ENCODE measurements at places on chromosomes 16 and 17.

- no peak for DNase-seq
Observed at GRCh38 chr16:65534121-65534528, 412.3 kb upstream of the CDH11 start.

GRCh38 chr17:65856865-65857264 is 295.4 kb upstream of the AXIN2 start:
- no peak for DNase-seq

DNA sequence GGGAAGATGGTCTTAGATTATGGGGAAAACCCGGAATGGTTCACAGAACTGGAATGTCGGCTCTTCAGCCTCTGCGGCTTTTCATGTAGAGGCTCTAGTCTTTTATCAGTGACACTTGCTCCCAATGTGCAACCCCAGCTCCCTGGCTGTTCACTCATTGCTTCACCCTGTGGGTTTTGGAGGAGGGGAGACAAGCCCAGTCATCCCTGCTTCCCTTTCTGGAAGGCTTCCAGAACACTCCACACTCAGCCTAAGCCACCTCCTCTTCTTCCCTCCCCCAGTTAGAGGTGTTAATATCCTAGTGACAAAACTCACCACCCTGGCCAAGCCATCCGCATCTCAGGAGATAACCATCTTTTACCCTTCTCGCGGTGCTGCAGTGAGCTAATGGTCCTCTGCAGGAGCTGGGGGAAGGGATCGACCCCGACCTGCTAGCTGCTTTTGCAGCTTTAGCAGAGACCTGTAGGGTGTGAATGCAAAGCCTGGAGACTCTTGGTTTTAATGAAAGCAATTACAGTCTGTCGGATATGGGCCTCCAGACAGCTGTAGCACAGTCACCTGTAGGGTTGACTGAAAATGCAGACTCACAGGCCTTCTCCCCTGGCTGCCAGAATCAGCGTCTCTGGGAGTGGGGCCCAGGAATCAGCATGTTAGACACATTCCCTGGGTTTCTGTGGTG is 24.3 kb upstream of the LASP1NB start:
- DNase-seq: no peak

DNA sequence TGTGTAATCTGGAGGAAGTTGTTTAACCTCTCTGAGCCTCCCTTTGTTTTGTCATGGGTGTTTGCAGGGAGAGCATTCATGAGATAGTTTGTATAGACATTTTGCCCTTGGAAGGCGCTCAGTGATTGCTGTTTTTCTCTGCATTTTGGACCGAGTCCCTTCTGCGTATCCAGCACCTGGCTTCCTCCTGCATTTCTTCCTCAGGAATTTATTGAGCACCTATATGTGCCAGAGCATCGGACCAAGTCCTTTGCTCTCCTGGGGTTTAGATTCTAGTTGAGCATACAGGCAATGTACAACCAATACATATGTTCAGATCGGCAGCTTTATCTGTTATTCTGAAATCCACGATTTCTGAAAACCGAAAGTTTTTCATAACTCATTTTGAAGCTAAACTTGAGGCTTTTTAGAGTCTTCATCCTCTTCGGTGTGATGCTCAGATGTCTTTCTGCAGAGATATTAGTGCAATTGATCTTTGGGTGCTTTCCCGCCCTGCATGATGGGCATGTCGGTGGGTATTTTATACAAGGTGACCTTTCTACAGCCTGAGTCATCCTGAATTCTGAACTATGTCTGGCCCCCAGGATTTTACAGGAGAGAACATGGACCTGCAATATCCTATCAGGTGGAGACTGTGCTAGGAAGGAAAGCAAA is 4.1 kb downstream of the IL4R start:
- no peak for DNase-seq

DNA sequence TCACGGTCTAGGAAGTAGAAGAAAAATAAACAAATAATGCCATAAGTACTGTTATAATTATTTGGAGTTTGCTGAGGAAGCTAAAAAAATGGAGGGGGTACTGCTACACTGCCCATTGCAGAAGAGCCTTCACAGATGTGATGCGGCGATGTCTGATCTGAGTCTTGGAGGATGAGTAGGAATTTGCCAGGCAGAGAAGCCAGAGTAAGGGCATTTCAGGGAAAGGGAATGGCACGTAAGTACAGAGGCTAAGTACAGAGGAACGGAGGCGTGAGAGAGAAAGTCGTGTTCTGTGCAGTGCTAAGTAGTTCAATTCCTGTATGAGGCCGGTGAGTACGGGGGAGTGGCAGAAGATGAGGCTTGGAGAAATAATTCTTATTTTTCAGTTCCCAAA is 741 bp upstream of the GRB2 start:
- no peak for DNase-seq

- no peak for DNase-seq
Observed at GRCh38 chr17:4184811-4185210, 41.8 kb downstream of the CYB5D2 start.

DNA sequence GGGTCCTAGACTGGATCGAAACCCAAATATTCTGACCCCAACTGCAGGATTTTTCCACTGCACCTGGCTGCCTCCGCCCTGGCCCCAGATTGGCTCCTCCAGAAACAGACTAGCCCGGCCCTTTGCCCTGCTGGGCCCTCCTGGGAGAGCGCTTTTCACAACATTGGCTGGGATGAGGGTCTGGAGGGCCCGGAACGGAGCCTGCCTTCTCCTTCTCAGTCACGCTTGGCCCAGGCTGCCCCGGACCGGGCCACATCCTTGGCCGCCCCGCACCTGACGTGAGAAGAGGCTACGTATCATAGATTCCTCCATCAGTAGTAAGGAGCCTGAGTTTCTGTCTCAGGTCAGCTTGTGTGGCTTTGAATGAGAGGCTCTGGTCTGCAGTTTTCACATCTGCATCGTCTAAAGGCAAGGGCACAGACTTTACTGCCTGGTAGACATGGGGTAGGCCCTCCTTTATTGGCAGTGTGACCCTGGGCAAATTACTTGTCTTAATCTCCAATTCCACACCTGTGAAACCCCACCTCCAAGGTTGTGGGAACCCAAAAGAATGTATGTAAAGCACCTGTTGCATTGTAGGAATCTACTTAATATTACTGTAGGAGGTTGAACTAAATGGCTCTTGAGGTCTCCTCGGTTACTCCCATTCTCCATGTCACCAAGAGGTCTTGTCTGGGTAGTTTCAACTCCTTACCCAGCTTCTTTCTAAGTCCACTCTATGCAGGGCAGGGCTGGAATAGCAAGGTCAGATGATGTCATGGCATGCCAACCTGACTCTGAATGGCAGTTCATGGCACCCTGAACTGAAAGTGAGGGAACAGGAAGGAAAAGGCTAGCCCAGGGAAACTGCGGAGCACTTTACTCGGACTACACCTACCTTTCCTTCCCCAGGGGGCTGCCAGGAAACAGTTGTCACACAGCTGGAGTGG is 661 bp downstream of the LRRC3C start:
- no peak for DNase-seq

DNA sequence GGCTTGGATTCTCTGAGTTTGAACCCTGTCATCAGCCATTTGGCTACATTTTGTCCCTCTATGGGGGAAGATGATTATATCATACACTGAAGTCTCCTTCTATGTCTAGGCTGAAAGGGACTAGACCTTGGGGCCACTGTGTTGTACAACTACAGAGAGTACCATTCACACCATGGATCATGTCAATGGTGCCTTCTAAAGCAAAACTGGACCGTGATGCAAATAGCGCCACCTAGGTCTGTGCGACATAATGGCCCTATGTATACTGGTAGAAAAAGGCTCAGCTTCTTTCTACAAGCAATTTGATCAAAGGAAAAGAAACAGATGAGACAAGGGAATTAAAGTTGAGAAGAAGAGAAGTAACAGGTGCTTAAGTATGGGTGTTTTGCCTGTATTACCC is 100.7 kb downstream of the LYRM1 start:
- DNase-seq: no peak

GRCh38 chr16:81473558-81473957 is 28.9 kb downstream of the CMIP start:
- DNase-seq: no peak

DNA sequence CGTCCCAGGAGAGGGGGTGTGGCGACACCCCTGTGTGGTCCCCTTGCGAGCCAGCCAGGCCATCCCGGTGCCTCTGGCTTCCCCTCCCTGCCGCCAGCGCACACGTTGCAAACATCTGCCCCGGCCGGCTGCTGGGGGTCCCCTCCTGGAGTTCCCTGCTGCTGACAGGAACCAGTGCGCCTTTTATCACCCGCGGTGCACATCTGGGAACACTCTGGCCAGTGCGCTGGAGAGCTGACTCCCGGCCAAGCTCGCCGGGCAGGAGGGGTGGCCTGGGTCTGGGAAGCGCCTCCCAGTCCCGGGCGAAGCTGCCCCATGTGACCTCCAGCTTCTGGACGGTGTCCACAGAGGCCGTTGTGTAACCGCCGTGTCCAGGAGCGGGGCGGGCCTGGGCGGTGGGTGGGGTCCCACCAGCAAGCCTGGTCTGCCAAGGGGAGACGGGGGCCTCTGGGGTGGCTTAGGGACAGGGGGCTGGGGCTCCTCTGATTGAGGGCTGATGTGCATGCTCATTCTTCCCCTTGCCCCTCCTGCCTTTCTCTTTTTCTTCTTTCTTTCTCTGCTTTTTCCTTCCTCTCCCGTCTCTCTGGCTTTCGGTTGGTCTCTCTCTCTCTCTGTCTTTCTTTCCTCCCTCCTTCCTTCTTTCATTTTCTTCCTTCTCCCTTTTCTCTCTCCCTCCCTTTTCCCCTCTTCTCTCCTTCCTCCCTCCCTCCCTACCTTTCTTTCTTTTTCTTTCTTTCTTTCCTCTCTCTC is 25.2 kb upstream of the CIBAR2 start:
- DNase-seq: no peak

DNA sequence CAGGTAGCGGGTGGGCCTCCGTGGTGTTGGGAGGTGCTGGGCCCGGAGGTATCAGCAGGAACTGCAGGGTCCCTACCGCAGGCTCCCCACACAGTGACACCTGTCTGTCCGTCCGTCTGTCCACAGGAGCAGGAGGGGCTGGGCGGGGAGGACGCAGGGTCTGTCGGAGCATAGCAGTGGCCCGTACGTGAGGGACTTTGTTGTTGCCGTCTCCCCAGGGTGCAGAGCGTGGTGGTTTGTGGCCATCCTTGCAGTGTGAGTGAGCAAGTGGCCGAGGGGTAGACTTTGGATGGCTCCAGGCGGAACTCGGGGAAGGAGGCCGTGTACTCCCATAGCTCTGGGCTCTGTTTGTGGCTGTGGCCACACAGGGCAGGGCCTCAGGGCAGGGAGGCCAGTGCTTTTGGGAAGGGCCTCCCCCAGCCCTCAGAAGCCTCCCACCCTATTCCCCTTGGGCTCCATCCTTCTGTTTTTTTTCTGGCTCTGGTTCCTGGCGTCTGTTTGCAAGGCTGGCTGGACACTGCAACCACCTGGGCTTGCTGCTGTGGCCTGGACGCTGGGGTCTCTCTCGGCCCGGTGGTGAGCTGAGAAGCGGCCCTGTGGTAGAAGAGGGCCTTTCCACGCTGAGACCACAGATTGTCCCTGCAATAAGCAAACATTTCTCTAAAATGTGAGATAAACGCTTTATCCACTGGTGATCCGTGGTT is 41.0 kb upstream of the ZNF750 start:
- DNase-seq: no peak

- DNase-seq: no peak
Observed at GRCh38 chr17:81396278-81396721, 1.0 kb downstream of the BAHCC1 start.

GRCh38 chr16:2478279-2478678 is 3.4 kb downstream of the TBC1D24 start:
- DNase-seq: no peak

GRCh38 chr17:10875430-10875851 is 37.6 kb upstream of the PIRT start:
- DNase-seq: no peak

DNA sequence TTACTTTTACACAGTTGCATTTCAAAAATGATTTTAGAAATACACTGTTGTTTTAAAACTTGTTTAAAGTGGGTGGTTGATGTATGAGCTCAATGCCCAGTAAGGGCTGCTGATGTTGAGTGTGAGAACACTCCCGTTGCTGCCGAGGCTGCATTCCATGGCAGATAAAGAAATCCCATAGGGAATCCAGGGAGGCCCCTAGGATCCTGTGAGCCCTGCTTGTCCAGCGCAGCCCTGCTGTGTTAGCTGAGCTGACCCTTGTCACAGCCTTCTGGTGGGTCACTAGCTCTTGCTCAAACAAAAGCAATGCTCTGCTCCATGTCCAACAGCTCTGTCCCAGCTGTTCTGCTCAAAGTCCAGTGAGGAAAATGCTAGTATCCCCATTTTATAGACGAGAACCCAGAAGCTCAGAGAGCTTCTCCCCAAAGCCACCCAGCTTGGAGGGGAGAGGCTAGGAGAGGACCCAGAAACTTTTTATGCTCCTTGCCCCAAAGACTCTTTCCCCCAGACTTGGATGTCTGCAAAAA is 18.6 kb upstream of the COL1A1 start:
- DNase-seq: no peak

DNA sequence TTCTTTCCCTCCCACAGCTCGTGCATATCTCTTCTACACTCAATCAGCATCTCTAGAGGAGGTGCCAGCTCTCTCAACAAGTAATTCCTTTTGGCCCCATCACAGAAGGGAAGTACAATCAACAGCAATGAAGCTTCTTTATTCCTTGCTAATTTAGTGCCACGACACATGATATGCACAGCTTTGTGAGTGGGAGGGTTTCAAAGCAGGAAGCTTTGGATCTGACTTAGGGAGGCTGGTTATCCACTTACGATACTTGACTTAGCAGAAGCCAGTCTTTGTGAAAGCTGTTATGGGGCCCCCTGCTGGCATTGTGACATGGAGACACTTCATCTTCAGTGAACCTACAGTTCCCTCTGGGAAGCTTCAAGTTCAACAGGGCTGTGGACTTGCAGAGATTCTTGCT is 81.0 kb downstream of the TMEM100 start:
- DNase-seq: no peak

- DNase-seq: no peak
Observed at GRCh38 chr17:42270596-42270995, 5.6 kb downstream of the STAT5B start.

DNA sequence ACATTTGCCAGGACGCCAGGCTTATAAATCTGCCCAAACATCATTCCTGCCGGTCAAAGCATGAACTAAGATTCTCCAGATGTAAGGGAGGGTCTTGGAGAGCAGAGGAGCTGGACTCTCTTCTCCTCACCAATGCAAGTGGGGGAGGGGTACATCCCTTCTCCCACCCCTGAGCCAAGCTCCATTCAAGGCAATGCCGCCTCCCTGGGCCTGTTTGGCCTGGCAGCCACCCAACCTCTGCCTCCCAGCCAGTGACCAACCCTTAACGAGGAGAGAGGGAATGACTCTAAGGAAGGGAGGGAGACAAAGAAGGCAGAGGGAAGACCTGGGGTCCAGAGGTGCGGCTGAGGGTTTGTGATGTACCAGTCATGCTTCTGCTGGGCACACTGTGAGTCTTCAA is 13.8 kb downstream of the C17orf50 start:
- DNase-seq: no peak

Measured in stimulated activated CD4-positive, alpha-beta T cell treated with anti-CD3 and anti-CD28 coated beads, TNF-alpha, amount 100 ng/mL, for 1 hour (primary cell).